ENCODE measurements at places on chromosomes 4 and X.
A peak's percentile ranks its signal among the peaks of the same experiment; 100 is the strongest.

GRCh38 chrX:19887911-19888879, 795 bp upstream of the SH3KBP1 start:
- DNase-seq, result peak; percentile 17

DNA sequence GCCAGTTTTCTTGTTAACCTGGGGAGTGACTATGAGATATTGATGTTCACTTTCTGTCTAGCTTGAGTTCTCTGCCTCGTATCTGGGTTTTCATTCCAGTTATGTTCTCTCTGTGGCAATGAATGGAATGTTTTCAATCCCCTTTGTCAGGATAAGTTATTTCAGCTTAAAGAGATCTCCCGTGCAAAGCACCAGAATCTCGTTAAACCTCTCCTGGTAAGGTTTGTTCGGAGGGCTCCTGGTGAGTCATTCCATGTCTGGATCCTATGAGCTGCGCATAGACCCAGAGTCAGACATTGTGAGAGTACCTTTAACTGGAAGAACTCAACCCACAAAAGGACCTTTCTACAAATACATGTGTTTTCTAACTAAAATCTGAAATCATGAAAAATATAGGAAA, 51.0 kb downstream of the KDR start:
- DNase-seq, result no peak

DNA sequence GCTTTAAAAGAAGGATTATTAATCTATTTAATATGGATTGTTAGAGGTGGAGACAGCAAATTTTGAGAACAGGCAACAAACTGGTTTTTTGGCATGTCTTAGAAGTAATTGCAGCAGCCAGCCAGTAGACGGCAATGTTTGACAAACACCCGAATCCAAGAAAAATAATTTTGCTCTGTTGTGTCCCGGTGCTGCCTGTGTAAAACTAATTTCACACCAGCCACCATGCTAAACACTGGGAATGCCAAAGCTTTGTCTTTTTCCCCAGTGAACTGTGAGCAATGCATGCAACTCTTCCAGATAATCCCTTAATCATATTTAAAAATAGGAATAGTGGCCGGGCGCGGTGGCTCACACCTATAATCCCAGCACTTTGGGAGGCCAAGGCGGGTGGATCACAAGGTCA, 25.9 kb downstream of the SMIM31 start:
- no peak for DNase-seq

- DNase-seq, result peak; percentile 7
Measured at GRCh38 chrX:56978172-56978571, 17.2 kb downstream of the SPIN3 start.

DNA sequence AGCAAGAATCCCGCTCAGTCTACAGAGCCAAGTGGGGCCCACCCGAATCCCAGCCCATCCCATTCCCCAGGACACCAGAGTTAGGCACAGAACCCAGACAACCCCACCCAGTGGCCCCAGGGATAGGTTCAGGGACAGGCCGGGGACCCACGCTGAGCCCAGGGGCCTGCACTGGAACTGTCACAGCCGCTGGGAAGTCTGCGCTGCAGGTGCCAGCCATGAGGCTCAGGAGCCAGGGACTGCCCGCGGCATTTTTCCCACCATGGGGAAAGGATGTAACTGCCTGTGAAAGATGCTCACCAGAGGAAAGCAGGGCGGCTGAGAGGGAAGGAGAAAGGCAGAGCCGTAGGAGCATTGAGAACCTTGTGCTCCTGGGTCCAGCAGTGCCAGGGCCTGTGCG, 12.0 kb downstream of the EVC2 start:
- no peak for DNase-seq

- no peak for DNase-seq
Measured at GRCh38 chr4:14897217-14897616, 105.1 kb upstream of the CPEB2 start.

GRCh38 chr4:109721033-109721432, 8.8 kb downstream of the PLA2G12A start:
- no peak for DNase-seq

DNA sequence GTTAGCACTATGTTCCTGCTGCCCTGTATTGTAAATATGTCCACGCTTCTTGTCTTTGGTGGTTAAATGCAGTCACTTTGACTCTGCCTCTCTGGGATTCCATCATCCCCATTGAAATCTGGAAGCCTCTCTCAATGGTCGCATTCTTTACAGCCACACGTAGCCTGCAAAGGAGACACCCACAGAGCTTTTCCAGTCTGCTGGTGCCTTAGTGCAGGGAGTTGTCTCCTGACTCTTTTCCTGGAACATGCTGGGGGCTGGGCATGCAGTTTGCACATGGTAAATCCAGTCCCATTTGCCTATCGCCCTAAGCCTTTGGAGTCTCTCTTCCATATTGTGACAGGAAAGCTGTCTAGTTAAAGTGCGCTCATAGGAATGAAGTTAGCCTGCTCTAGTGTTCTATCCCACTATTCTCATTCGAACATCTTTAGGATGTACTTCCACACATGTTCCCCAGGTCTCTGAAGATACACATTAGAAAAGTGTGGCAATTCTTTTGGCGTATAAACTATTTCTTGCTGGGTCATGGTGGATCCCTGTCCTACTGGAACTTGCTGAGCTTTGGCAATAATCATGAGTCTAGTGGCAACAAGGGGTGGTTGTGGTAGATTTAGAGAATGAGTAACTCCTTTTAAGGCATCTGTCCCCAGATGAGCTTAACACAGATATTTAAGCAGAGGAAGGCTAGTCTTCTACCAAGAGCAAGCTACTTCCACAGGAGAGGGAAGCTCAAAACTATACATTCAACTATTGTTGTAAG, 33.7 kb downstream of the COQ2 start:
- no peak for DNase-seq

- no peak for DNase-seq
Measured at GRCh38 chrX:150032742-150033141, 94.5 kb upstream of the EOLA2 start.

- peak; percentile 76 for DNase-seq
Measured at GRCh38 chrX:51892921-51893745, at the start of gene MAGED1. Gene MAGED1 (plus strand): TSS chrX:51893623. CDS start chrX:51894305, 682 bp downstream.

GRCh38 chr4:113285501-113285900, 236.0 kb downstream of the ANK2 start:
- DNase-seq, result no peak

DNA sequence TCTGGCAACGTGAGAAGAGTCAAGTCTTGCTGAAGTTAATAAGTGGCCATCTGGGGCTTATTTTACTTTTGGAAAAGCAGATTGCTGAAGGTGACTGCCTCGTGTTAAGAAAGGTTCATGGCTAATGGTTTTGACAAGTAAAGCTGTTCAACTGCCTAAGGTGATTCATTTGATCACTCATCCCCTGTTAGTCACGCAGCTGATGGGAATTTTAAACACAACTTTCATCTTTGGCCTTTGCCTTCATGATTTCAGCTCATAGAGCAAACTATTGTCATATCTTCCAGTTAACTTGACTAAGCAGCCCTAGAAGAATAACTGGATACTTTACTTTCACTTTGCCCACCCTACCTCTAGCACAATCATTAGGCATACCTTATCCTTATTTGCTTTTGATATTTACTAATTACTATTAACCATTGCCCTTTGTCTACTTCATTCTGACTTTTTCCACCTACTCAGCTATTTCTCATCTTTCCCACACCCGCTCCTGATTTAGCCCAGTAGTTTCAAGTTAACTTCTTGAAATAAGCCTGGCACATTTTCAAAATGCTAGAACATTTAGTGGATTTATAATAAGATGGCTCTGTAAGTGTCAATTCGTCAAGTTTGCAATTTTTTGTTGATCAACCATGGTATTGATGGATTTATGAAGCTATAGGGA, 170.6 kb upstream of the S100G start:
- no peak for DNase-seq

DNA sequence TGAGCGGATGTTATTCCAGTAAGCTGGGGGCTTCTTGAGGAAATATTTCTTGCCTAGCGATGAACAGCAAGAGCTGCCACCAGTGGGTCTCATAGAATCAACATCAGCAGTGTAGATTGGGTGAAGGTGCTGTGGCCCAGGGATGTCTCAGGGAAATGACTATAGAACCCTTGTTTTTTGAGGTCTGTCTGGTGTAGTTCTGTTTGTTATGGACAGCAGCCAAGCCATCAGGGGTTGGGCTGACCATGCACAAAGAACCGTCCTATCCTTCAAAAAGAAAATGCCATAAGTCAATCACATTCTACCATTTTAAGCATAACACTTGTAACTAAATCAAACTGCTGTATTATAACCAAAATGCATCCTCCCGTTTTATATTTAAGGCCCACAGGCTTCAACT, 17.3 kb upstream of the C1GALT1C1 start:
- no peak for DNase-seq

GRCh38 chrX:80550722-80551121, 130.5 kb downstream of the TENT5D start:
- no peak for DNase-seq

- no peak for DNase-seq
Measured at GRCh38 chr4:55358668-55359067, 12.6 kb downstream of the SRD5A3 start.

DNA sequence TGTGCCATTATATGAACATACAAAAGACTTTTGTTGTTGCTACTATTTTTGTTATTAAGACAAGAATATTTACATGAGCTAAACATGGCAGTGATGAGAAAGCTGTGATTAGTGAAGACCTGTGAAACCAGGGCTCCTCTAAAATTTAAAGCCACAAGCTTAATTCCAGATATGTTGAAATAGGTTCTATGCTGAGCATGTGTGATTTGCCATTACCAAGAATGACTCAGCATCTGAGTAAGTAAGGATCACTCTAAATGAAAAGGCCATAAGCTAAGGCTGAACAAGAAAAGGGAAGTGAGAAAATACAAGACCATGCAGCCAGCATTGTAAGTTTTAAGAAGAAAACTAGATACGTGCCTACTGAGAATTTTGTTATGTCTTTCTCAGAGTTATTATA, 75.9 kb upstream of the CAMK2D start:
- DNase-seq, result no peak

- DNase-seq, result no peak
Measured at GRCh38 chr4:8330821-8331574, 61.4 kb downstream of the HTRA3 start.

DNA sequence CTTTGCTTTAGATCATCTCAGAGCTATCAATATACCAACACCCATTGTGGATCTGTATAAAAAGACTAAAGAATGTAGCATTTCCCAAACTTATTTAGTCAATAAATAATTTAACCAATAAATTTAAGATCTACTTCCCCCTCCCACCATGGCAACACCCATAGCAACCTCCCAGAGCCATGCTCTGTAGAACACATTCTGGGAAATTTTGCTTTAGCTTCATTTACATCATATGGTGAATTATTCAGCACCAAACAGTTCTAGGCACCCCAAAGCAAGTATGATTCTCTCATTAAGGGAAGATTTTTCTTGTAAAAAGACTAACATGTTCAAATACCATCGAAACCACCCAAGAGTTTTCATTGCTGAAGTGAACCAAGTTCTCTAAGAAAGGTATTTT, 80.5 kb upstream of the GPR34 start:
- no peak for DNase-seq

- DNase-seq, result no peak
Measured at GRCh38 chr4:140720387-140721304, 35.5 kb downstream of the TBC1D9 start.

GRCh38 chr4:92254767-92255442, 48.9 kb upstream of the GRID2 start:
- DNase-seq, result no peak

- no peak for DNase-seq
Measured at GRCh38 chr4:145196747-145197146, 16.4 kb upstream of the OTUD4 start.

DNA sequence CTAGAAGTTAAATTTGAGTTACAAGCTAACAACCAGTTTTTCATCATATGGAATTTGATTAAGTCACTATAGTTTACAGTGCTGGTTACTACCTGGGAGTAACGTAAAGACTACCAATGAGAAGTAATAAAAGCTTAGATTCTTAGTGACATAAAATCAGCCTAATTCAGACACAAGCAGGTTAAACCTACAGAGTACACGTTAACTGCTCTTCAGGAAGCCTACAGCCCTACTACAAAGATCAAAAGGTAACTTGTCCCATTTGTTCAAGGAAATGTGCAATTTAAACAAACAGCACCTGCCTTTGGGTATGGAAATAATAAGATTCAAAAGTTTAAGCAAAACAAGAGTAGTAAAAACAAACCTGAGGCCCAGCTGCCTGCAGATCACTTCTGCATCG, 21.5 kb downstream of the PRSS12 start:
- no peak for DNase-seq

- DNase-seq, result no peak
Measured at GRCh38 chr4:95215043-95215442, 333.7 kb downstream of the UNC5C start.

DNA sequence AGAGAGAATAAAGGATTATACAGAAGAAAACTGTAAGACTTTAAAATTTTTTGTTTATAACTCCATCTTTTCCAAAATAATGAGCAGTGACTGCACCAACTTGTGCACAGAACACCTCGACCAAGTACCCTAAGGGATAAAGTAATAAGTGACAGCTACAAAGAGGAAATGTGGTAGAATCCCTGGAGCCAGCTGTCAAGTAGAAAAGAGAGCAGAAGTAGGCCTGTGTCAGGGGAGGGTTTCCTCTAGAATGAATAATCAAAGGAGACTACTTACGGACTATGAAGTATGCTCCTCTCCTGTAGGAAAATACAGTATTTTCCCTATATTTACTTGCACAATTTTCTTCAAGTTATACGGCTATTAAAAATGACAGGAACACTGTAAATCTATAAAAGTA, 1.2 kb downstream of the EIF1AX start:
- no peak for DNase-seq

DNA sequence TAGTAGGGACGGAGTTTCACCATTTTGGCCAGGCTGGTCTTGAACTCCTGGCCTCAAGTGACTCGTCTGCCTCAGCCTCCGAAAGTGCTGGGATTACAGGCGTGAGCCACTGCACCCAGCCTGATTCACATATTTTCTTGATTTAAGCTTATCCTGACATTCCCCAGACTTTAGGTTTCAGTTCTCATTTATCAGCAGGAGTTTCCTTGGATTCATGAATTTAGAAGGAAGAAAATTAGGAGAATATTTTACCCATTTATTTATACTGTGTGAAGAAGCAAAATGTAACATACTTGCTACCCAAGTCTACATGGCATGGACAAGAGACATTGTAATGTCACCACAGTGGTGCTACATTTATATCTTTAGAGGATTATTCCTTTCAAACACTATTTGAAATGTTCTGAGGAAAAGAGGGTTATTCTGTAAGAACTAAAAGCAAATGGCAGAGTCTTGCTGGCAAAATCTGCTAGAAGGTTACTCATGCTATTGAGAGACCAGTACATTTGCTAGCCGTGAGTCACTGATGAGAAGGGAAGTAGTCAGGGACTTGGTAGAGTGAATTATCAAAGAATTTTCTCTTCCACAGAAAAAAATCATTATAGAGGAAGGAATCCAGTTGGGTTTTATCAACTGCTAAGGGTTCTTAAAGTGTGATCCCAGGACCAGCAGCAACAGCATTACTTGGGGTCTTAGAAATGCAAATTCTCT, 26.1 kb upstream of the CFAP299 start:
- no peak for DNase-seq

DNA sequence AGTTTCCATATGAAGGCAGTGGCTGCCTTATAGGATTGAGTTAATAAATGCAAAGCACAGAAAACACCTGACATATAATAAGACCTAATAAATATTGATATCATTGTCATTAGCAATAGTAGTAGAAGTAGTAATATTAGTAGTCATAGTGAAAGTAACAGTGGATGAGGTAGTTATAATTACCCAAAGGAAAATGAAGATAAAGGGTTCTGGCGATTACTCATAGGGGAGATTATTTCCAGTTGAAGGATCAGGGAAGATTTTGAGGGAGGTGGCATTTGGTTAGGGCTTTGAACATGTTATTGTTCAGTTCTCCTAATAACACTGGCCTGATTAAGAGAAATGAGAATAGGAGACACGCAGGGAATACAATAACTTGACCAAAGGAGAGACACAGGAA, 131.9 kb upstream of the GPRIN3 start:
- no peak for DNase-seq
